ENCODE measurements at places on chromosomes 7 and 10. TPM values are rescaled to one million over a fixed set of nuclear protein-coding genes. Genes with fewer than 3 reads are reported as not detected.
A peak's percentile ranks its signal among the peaks of the same experiment; 100 is the strongest.

DNA sequence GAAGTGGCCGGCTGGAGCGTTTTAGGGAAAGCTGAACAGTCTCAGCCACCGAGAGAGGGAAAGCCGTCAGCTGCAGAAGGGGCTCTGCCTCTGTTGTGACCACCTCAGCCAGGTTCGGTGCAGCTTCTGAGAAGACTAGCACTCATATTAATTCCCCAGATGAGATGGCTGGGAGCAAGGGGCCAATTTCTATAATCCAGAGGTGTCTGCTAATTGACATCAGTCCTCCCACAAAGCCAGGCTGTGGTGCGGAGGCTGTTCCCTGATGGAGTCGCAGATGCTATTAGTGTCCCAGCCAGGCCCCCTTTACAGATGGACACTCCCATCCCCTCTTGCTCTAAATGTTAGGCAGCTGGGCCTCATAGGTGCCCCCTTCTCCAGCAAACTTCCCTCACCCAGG, 133.5 kb downstream of the GRID1 start:
- no peak overlapping the region for H3K27ac ChIP-seq
- no peak overlapping the region for H3K4me3 ChIP-seq
- H3K36me3 ChIP-seq: no peaks in the 10 kb centered on the region
- H3K4me1 ChIP-seq: no peaks in the 10 kb centered on the region
- H3K27me3 ChIP-seq: no peaks in the 10 kb centered on the region

DNA sequence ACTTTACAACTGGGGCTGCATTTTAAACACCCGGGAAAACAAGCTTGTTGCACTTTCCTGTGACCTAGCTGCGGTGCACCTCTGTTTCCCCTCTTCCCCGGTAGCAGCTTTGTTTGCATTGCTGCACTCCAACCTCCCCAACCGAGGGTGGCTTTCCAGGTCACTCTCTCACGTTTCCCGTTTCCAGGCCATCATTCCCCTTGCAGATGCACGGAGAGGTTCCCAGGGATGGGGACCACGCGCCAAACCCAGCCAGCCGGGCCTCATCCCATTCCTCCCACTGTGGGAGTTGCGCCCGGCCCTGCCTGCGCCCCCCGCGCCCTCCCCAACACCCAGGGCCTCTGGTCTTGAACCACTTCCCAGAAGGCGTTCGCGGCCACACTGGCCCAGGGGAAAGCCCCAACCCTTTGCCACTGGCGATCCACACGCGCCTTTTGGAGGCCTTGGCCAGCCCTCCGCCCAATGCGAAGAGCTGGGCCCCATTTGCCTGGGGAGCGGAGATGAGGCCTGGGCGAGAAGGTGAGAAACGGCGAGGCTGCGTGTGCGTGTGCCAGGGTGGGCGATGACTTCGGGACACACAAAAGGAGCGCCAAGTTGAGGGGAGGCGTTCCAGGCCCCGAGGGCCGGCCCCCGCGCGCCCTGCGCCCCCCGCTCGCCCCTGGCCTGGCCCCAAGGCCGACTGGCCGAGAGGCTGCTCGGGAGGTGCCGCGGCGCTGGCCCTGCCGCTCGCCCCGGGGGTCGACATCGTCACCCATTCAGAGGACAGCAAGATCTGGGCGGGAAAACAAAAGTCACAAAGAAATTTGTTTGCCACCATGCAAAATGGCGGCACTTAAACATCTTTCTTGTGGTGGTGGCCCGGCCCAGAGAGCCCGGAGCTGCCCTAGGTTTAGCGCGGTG, 15.9 kb downstream of the SKIDA1 start:
- DNase-seq: no peak
- H3K36me3 ChIP-seq: no peaks in the 10 kb centered on the region
- H3K4me3 ChIP-seq: peak overlapping the region; percentile 26
- H3K27ac ChIP-seq: peak overlapping the region; percentile 66

DNA sequence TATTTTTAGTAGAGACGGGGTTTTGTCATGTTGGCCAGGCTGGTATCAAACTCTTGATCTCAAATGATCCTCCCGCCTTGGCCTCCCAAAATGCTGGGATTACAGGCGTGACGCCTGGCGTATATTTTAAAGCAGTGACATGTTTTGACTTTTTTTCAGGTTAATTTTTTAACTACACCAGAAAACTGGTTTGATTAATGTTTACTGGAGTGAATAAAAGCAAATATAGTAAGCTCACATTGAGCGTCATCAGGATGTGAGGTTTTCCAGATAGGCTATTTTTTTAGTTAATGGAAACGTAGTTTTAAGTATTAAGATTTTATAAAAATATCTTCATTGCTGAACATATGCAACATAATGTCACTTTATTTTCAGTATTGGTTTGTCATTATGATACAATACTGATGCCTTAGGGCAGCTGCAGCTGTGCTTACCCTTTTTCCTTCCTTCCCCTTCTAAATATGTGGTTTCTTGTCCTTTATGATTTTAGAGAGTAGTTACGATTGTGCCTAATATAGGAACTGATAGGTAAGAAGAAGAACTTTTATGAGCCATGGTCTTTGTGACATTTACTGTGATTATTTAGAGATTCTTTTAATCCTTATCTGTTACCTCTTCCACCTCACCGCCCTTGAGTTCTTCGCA, 37.3 kb downstream of the TMEM60 start:
- no peak overlapping the region for H3K27ac ChIP-seq
- H3K36me3 ChIP-seq: peaks cover 3% of the 10 kb centered on the region

GRCh38 chr7:112199672-112200071, 6.5 kb downstream of the DOCK4 start:
- no peak overlapping the region for H3K27ac ChIP-seq
- no peaks in the 10 kb centered on the region for H3K36me3 ChIP-seq
- H3K4me3 ChIP-seq: no peak overlapping the region
- no peak for DNase-seq
- no peaks in the 10 kb centered on the region for H3K27me3 ChIP-seq

OR6V1 gene
- not detected for total RNA-seq

OR2A12 gene
- not detected for total RNA-seq

VWA2 gene
- not detected for total RNA-seq

- H3K4me3 ChIP-seq: no peak overlapping the region
- peaks cover 42% of the 10 kb centered on the region for H3K27me3 ChIP-seq
- DNase-seq: no peak
Measured at GRCh38 chr7:113093561-113093960, 6.9 kb upstream of the GPR85 start.

DNA sequence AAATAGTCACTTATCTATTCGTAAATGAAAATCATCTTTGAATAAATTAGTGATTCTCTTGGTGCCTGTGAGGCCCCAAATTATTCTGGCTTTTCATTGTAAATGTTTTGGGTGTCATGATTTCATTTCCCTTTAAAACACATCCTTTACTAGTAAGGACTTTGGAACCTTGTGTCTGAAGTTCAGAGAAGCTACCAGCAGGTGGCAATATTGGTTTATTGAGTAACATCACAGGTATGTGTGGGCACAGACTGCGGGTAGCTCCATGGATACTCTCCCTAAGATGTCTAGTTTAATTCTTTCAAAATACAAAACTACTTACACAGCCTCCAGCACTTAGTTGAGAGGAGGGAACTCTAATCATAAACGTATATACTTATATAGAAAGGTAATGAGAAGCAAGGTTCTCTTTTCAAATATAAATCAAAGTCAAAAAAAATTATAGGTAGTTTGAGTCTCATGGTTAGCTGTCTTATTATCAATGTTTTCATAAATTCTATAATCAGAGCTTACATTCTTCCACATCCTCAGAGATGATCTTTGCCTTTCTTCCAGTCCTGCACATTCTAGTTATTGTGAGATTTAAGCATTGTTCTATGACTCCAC, 449.6 kb downstream of the GRM8 start:
- no peaks in the 10 kb centered on the region for H3K36me3 ChIP-seq
- H3K27me3 ChIP-seq: peaks cover 11% of the 10 kb centered on the region
- no peaks in the 10 kb centered on the region for H3K4me1 ChIP-seq

DNA sequence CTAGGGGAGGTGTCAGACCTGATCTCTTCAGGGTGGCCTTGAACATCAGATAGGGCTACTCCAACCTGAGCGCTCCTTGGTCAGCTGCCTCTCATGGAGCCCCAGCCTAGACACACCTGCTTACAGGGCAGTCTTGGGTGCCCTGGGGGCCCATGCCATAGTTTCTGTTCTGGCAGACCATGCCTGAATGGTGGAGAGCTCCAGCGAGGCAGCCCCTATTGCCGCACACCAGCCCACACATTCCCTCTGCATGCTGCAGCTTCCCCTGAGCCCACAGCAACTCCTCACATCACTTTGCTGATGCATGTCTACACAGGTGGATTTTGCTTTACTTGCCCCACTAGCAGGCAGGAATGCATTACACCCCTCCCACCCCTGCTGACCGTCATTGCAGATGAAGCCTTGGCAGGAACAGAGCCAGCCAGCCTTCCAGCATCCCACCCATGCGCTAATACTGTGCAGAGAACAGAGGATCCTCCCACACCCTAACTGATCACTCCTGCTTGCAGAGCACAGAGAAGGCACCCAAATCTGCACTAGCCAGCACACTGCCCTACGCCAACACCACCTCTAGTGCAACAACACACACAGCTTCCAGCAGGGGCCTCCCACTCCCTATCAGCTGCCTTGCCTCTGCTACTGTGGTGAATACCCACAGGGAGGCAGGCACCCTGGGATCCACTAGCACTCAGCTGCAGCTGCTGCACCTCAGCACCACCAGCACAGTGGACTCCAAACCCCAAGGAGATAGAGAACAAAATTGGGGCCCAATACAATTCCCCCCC, 43.0 kb upstream of the GRM3 start:
- H3K36me3 ChIP-seq: no peaks in the 10 kb centered on the region
- H3K27ac ChIP-seq: no peak overlapping the region
- H3K27me3 ChIP-seq: no peaks in the 10 kb centered on the region
- no peak overlapping the region for H3K4me3 ChIP-seq
- no peak for DNase-seq

DNA sequence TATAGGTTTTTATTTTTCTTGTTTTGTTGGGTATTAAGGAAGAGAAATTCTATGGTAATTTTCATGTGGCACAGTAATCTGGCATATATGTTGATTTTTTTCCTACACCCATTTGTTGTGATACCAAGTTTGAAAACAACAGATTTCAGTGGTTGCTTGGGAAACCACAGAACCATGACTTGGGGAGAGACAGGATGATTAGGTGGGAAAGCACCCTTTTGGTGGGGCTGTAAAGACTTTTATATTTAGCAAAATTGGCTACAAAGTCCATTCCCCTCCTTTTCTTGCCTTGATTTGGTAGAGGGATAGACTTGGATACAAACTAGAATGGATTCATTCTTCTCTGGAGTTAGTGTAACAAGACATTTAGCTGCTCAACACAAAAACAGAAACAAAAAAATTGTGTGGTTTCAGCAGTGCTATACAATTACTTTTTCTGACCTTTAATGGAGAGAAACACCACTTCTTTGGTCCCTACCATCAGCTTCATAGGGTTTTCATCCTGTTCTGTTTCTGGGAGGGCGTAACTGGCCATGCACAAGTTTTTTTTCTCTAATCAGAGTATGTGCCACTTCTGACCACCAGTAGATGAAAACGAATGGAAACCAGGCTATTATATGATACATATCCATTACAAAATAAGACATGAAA, 52.7 kb downstream of the FIGNL1 start:
- no peak overlapping the region for H3K4me3 ChIP-seq
- peaks cover 23% of the 10 kb centered on the region for H3K27me3 ChIP-seq
- H3K27ac ChIP-seq: no peak overlapping the region
- no peaks in the 10 kb centered on the region for H3K4me1 ChIP-seq
- H3K36me3 ChIP-seq: no peaks in the 10 kb centered on the region
- DNase-seq: no peak

DNA sequence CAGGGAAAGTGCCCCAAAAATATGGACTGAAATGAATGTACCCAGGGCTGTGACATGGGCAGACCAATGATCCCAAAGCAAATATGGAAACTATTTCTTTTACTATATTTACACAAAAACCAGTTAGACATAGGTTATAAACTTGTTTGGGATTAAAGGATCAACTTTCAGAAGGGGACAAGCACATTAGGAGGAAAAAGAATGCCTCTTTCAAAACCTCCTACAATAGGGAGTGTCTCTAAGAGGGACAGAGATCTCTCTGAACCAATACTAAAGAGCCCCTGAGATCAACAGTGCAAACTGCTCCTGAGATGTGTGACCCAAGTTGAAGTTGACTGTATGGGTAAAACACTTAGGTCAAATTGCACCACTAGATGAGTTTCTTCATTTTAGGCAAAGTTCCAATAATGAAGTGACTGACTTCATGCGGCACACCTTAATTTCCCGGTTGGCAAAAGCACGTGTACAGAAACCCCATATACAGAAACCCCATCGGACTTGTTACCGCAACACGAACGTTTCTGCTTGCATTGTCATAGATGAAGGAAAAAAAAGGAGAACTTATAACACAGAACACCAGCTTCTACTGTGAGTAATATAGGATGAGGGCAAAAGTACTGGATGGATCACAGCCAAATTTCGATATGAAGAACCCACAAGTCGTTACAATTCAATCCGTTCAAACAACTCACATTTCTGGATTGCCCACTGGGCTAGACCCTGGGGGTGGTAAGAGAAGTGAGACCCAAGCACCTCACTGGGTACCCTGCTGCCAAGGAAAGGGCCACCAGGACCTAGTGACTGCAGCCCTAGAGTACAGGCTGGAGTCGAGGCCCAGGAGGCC, 4.3 kb downstream of the SVIL start:
- no peak overlapping the region for H3K27ac ChIP-seq
- H3K27me3 ChIP-seq: no peaks in the 10 kb centered on the region
- H3K36me3 ChIP-seq: peaks cover 20% of the 10 kb centered on the region
- H3K4me3 ChIP-seq: no peak overlapping the region
- peaks cover 69% of the 10 kb centered on the region for H3K4me1 ChIP-seq

NME8 gene
- not detected for total RNA-seq

- H3K4me1 ChIP-seq: peaks cover 12% of the 10 kb centered on the region
- no peak overlapping the region for H3K4me3 ChIP-seq
- DNase-seq: no peak
- no peaks in the 10 kb centered on the region for H3K36me3 ChIP-seq
Measured at GRCh38 chr10:52343439-52343838, 29.4 kb downstream of the DKK1 start.

MMD2 gene
- not detected for total RNA-seq

DNA sequence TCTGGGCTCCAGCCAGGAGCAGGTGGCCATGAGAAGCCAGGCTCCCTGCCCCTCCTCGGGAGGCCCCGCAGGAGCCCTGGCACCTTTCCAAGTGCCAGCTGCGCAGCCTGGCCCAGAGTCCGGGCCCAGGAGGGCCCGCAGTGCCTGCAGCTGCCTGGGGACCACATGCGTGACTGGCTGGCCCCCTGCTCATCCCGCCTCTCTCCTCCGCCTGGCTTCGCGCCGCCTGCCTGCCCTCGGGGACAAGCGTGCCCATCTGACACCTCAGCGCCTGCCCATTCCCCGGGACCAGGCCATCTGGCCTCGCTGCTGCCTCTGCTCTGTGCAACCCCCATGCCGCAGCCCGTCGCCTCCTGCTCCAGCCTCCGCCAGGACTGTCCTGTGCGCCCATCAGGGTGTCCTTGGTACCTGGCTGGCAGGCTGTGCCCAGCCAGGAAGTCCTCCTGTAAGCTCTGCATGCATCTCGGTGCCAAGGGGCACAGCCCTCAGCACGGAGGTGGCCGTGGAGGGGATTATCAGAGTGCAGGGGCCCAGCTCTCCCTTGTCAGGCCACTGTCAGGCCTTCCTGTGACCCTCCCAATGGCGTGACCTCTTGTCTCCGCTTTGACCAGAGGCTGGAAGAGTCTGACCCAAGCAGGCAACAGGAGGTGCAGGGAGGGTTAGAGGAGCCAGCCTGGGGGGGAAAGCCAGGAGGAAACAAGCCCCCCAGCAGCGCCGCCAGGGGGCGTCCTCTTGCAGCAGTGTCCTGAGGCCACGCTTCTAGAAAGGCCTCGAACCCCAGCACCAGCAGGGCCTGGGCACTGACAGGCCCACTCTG, 50.5 kb downstream of the TMEM209 start:
- peak; percentile 85 for DNase-seq
- H3K4me3 ChIP-seq: no peak overlapping the region
- H3K36me3 ChIP-seq: peaks cover 15% of the 10 kb centered on the region
- no peaks in the 10 kb centered on the region for H3K27me3 ChIP-seq
